Activated CD4-positive, CD25-positive, alpha-beta regulatory T cell treated with anti-CD3 and anti-CD28 coated beads, Interleukin-2, amount 50 U/mL, for 16 hours (primary cell): ENCODE measurements at places on chromosomes 3 and 15.
A peak's percentile ranks its signal among the peaks of the same experiment; 100 is the strongest.

DNA sequence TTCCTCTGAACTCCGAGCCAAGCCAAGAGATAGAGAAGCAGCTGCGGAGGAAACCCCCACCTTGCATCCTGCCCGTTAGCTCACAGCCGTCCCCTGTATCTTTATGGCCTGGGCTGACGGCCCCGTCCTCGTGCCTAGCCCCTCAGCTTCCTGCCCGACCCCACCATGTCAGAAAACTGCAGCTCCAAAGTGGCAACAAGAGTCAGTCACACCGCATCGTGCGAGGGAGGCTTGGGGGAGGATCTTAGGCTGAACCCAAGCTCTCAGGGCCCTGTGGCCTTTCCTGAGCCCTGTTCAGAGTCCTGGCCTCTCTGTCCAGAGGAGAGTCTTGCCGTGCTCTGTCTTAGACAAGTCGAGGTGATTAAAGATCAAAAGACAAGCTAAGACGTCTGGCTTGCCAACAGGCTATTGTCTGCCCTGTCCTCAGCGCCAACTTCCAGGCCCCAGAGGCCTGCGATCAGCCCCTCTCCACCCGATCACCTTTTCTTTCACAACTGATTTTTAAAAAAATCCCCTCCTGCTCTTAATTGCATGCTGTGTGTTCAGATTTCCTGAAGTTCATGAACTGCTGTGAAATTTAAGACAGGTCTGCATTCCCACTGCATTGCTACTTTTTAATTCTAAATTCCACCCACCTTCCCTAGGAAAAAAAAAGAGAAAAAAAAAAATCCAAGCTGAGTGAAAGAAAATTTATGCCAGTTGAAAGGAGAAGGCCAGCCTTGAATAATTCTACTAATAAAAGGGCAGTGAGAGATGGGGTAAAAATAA is 89.7 kb upstream of the WNT5A start:
- DNase-seq: no peak

DNA sequence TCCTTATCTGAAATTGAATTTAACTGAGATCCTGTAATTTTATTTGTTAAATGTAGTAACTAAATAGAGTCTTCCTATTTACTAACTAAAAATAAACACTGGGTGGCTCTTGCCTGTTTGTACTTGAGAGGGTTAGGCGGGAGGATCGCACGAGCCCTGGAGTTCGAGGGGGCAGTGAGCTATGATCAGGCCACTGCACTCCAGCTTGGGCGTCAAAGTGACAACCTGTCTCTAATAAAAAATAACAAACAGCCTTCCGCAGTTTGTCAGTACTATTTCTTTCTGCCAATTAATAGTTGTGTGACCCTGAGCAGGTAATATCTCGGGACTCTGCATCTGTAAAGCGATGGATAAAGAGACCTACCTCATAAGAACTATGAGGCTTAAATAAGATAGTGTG is 768 bp upstream of the PDE12 start:
- no peak for DNase-seq

DNA sequence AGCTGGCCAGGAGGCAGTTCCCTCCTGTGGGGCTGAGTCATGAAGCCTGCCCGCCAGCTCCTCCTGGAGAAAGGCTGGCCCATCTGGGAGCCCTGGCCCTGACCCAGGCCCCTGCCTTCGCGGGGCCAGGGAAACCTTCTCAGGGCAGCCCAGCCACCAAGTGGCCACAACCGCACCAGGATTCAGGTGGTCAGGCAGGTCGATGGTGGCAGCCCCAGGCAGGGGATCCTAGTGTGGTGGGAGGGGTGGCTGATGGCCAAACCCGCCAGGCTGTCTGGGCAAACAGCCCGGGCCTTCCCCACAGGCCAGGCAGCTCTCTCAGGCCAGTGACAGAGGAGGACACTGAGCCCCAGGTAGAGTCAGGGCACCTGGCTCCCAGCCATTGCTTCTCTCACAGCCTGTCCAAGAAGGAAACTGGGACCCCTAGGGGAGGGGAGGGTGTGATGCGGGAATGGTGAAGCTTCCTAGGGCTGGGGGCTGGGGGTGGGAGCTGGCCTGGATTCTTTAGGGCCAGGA is 1.2 kb downstream of the TWF2 start:
- no peak for DNase-seq

DNA sequence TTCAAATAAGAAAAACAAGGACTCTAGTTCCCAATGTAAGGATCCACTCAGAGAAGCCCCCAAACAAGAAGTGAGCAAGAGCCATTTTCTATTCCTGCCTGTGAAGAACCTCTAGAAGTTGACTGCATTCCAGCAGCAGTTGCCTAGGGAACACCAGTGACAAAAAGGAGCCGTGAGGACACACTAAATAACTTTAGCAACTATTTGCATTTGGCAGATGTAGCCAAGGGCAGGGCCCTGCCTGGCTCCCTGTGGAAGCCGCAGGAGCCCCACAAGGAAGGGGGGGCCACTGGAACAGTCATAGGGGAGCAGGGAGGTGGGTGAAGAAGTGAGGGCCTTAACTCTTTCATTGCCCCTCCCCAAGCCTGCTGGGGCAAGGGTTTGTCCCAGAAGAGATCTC is 470.2 kb upstream of the PROK2 start:
- DNase-seq: no peak

DNA sequence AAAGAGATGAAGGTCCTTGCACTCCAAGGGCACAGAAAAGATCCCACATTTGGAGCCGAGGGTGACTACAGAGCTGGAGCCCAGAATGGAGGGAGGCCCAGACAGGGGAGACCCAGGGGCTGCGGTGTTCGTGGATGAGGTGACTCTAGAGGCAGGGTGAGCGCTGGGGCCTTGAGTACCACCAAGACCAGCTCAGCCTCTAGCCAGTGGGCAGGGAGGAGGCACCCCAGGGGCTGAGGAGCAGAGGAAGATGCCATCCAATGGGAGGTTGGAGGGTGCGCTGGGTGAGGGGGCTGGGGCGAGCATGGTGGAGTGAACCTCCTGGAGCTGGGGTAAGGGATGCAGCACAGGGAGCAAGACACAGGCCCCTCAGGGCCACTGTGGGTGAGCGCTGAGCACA is 13.3 kb downstream of the RRP9 start:
- DNase-seq: no peak

GRCh38 chr3:46538803-46539442 is 27.2 kb downstream of the LRRC2 start:
- peak; percentile 48 for DNase-seq

DNA sequence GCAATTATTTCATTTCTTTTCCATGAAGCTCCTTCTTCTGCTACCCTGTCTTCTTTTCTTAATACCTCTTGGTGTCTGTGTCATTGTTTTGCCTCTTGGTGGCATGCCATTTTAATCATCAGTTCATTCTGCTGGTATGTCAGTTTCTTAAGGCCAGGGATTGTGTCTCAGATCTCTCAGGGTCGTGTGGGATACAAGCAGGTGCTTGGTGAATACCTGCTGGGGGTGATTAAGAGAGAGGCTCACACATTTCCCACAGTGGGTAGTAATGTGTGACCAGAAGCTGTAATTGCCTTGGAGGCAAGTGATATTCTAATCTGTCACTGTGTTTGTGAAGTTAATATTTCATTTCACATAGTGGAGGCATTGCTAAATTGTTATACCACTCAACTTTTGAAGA is 361.4 kb upstream of the TRIM42 start:
- DNase-seq: no peak

DNA sequence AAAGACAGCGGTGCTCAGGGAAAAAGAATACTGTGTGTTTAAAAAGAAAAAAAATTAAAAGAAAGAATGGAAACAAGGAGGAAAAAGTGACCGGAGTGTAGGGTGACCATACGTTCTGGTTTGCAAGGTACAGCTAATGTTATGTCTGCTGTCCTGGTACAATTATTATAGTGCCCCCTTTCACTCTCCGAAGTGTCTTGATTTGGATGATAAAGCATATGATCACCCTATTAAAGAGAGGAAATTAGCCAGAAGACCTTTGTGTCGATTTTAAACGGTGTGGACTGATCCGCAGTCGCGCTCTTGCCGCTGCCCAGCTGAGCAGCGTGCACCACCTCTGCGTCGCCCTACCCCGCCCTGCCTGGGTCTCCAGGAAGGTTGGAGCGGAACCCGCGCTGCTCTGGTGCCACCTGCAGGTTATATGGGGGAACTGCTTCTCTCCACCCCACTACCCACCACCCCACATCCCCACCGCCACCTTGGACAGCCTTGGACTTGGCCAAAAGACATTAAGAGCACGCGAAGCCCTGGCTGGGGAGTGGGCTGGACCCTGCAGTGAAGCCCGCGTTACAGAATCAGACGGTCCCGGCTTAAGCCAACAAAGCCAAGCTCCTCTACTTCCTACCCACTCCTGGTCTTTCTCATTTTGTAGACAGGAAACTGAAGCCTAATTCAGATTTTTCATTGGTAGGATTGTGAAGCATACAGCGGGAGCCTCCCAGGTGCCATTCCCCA is 41.2 kb upstream of the UBE2Q2 start:
- DNase-seq: peak; percentile 64

DNA sequence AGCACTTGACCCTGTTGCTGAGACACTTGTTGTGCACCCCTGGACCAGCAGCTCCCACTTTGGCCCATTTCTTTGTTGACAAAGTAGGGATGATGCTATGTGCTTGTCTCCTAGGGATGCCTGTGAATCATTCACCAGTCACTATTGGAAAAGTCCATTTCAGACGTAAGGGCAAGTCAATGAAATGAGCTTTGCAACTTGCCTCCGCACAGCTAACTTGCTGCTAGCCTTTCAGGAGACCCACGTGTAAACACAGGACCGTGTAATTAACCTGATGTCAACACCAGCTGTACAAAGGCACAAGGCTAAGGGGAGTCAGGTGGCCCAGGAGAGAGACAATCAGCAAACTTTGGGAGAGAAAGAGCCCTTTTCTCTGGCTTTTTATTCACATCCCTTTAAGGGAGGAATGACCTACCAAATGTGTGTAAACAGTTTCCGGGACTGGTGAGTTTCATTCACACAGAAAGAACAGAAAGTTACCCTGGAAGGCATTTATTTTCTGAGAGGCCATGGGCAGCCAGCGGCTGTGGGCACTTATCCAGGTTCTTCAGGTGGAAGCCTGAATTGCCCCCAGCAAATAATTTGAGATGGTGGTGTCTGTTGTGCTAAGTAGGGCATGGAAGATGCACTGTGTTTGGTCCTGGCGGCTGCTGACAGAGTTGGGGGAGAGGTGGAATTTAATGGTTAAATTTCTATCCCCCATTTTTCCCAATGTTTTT is 54.0 kb downstream of the TIPARP start:
- DNase-seq: no peak

DNA sequence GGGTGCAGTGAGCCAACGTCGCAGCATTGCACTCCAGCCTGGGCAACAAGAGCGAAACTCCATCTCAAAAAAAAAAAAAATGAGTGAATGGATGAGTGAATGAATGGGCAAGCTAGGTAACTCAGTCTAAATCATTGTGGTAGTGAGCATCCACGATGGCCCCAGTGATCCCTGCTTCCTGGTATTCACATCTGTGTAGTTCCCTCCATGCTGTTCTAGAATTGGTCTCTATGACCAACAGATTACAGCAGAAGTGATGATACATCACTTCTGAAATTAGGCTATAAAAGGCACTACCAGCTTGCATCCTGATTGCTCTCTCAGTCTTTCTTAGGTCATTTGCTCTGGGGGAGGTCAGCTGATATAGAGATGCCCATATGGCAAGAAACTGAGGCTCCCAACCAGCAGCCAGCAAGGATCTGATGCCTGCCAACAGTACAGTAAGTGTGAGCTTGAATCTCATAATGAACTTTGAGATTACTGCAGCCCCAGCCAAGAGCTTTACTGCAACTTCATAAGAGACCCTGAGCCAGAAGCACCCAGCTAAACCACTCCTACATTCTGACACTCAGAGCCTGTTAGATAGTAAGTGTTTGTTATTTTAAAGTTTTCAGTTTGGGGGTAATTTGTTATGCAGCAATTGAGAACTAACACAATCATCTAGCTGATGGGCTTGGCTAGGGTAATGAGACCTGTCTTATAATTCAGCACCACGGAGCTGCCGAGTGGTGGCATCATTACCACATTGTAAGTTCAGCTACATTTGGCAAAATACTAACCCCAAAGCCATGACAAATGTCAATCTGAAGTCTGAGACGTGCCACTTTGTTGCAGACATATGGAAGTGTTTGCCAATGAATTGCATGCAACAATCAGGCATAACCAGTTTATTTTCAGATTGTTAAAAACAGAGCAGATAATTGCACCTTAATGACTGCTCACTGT is 53.0 kb downstream of the KLHL6 start:
- DNase-seq: no peak

GRCh38 chr15:68791431-68792283 is 29.0 kb downstream of the ANP32A start:
- DNase-seq: no peak

GRCh38 chr3:154086286-154086685 is 34.9 kb upstream of the ARHGEF26 start:
- DNase-seq: no peak

- DNase-seq: no peak
These were observed 7.0 kb upstream of the GK5 start for GRCh38 chr3:142232340-142232739.

GRCh38 chr3:95341314-95341713 is 1278.5 kb downstream of the NSUN3 start:
- no peak for DNase-seq
